ENCODE measurements at places on chromosomes 6 and 20. TPM values are rescaled to one million over a fixed set of nuclear protein-coding genes. Genes with fewer than 3 reads are reported as not detected.

DNA sequence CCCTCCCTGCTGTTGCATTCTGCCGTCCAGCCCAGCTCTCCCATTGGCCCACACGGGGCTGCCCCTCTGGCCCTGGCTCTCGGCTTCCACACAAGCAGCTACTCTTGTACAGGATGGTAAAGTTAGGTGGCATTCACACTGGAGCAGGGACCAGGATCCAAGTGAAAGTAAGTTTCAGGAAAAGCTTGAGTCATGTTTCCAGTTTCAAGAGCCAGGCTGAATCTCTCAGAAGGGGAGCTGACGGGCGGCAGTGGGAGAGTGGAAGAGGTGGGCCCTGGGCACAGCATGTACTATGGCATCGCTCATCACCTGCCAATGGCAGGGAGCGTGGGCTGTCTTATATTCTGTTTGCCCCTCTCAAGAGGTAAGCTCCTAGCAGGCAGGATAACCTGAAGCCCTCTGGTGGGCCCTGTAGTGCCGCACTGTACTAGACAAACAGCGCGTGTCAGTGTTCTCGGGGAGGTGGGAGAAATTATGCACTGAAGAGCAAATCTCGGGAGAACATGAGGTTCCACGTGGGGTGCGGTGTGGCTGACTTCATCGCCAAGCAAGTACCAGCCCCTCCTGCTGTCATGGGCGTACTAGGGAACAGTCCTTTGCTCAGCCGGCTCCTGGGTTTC lies 241.5 kb downstream of the NRN1 start:
- no peak for DNase-seq

DNA sequence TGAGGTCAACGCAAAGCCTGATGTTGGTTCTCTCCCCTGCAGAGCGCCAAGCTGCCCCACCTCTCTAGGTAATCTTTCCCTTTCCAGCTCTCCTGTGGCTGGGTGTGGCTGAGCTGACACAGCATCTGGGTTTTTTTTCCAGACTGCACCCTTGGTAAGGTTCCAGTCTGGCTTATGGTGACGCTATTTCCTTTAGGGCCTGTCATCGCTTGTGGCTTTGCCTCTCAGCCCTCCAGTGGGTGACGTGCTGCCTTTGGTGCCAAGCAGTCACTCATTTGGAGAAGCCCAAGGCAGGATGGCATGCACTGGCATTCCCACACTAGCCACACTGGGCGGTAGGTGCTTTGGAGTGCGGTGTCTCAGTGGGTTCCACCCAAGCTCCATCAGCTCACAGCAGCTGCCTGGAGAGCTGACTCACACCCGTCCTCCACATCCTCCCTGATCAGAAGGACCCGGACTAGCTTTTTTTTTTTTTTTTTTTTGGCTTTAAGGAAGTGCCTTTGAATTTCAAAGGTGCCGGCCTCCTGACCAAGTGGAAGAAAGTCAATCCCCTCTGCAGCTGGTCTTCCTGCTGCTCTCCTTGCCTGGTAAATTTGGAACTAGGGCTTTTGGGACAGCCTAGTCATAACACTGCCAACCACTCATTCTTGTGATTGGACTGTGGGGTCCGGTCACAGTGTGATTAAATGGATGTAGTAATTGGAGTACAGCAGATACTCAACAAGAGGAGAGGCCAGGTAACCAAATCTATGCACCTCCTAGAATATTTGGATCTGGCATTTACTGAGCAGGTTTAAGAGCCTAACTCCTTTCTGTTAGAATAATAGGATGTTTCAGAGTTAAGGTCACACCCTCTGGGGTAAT lies 153.6 kb downstream of the CD83 start:
- DNase-seq: no peak

- DNase-seq: no peak
These were observed 634.5 kb downstream of the EYS start for GRCh38 chr6:65072500-65072899.

DNA sequence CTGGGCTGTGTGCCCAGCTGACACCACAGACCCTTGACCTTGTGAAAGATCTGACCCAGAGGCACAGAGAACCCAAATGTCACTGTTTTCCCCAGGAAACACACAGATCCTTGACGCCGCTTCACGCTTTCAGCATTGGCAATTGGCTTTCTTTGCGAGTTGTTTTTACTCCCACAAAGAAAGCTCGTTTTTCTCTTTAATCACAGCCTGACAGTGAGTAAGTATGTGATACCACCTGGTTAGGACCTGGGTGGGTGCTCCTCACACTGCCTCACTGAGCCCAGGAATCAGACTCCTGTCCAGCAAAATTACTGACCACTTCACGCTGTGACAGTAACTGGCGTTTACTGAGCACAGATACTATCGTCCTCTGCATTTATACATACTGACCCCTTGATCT lies 13.0 kb downstream of the RPL10A start:
- no peak for DNase-seq

DNA sequence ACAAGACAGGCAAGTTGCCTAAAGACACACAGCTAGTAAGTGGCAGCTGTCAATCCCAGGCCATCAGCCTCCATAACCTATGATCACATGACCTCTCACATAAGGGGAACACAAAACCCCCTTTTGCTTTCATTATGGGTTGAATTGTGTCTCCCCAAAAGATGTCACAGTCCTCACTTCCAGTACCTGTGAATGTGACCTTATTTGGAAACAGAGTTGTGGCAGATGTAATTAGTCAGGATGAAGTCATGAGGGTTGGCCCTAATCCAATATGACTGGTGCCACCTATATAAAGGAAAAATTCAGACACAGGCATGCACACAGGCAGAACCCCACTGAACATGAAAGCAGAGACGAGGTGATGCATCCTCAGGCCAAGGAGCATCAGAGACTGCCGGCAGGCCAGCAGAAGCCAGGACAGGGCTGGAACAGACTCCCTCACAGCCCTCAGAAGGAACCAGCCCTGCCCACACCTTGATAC lies 33.6 kb downstream of the GFOD1 start:
- peak; percentile 18 for DNase-seq

GRCh38 chr6:144331491-144331969 lies 46.4 kb downstream of the UTRN start:
- DNase-seq: peak; percentile 15

- peak; percentile 74 for DNase-seq
These were observed 894.3 kb downstream of the TFAP2A start for GRCh38 chr6:9520417-9521151.

DNA sequence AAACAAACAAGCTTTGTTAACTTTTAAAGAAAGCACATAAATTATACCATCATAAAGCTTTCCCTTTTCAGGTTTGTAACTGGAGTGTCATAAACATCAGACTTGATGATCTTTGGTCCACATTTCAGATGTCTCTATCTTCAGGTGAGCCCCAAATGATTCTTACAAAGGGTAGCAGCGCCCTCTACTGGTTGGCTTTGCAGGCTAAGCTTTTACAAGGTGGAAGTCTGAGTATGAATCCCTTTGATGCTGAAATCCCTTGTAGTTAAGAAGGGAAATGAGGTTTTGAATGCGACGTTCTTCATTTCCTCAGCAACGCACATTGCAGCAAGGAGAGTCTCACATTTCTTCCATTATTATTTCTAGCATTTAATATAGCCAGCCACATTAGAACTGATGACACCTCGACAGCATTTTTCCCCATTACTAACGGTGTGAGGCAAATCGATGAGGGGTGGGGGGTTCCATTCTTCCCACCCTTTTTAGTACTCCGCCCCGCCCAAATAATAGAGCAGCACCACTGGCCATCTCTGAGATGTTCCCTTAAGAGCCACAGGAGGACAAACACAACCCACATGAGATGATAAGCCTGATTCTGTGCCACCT lies 126.3 kb upstream of the NT5E start:
- peak; percentile 81 for DNase-seq

The MEI4 gene
- not detected for total RNA-seq

The OR2B6 gene
- not detected for total RNA-seq

The C20orf144 gene
- total RNA-seq: under 0.01 TPM

The REPS1 gene
- total RNA-seq: 43.2 TPM

- DNase-seq: no peak
These were observed 51.7 kb downstream of the VSTM2L start for GRCh38 chr20:37954626-37955025.

GRCh38 chr20:13102237-13102636 lies 93.5 kb downstream of the SPTLC3 start:
- DNase-seq: peak; percentile 44

GRCh38 chr6:53961679-53962370 lies 149.4 kb upstream of the MLIP start:
- peak; percentile 17 for DNase-seq

GRCh38 chr20:47875297-47876025 lies 90.2 kb upstream of the SULF2 start:
- no peak for DNase-seq

- DNase-seq: no peak
These were observed 154.0 kb downstream of the ZNF217 start for GRCh38 chr20:53439616-53440015.

DNA sequence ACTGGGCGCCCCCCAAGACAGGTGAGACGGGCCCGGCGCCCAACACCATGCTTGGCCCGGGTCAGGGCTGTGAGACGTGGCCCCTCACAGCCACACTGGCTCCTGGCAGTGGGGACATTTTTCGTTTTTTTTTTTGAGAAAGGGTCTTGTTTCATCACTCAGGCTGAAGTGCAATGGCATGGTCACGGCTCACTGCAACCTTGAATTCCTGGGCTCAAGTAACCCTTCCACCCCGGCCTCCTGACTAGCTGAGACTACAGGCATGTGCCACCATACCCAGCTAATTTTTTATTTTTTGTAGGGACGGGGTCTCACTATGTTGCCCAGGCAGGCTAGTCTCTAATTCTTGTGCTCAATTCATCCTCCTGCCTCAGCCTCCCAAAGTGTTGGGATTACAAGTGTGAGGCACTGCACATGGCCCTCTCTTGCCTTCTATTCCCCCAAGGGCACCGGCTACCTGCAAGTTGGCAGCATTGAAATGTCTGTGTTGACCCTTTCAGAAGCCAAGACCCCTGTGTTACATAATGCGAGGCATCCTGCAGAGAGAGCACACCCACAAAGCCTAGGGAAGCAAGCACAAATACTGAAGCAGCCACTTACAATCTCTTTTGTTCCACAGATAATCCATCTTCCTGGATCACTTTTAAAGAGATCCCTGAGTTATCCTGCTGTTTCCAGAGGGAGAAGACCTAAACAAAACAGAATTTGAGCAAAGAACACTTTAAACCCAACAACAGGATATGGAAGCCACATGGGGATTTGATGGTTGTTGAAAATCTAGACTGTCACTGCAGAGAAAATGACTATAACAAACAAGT lies 57.5 kb upstream of the SLC4A11 start:
- no peak for DNase-seq

GRCh38 chr20:49854190-49854875 lies 41.7 kb downstream of the SLC9A8 start:
- no peak for DNase-seq

- peak; percentile 39 for DNase-seq
These were observed 25.2 kb downstream of the TNFAIP3 start for GRCh38 chr6:137892271-137892708.

GRCh38 chr20:61525781-61526431 lies 273.8 kb downstream of the CDH4 start:
- peak; percentile 5 for DNase-seq

- DNase-seq: no peak
These were observed 8.2 kb downstream of the GCNT2 start for GRCh38 chr6:10529231-10529801.

DNA sequence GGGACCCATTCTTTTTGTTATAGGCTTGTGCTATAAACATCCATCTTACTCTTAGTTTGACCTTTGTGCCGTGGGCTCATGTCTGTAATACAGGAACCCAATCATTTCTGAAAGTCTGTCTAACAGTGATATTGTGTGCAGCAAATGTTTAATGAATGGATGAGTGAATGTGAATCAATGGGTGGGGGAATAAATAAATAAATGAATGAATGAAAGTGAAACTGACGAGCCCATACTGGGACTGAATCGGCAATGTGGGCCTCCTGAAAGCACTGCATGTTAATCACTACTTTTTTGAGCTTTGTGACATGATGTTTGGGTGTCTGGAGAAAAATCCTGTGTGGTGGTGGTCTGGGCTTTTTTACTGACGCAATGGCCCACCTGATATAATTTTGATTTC lies 175.0 kb downstream of the GMPR start:
- no peak for DNase-seq

DNA sequence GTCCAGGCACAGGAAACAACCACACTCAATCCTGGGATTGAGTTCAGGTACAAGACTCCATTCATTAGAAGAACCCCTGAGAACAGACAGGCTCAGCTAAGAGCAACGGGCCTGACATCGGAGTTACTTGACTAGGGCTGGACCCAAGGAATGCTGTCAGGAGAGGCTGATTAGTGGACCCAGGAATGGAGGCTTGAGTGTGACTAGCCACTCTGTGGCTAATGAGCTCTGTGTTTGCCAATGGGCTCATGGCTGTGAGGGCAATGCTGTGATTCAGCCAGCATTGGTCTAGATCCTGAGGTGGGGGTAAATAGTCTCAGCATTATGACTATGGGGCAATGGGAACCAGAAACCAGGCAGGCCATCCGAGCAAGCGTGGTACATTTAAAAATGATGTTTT lies 71.8 kb downstream of the RIOK1 start:
- no peak for DNase-seq

DNA sequence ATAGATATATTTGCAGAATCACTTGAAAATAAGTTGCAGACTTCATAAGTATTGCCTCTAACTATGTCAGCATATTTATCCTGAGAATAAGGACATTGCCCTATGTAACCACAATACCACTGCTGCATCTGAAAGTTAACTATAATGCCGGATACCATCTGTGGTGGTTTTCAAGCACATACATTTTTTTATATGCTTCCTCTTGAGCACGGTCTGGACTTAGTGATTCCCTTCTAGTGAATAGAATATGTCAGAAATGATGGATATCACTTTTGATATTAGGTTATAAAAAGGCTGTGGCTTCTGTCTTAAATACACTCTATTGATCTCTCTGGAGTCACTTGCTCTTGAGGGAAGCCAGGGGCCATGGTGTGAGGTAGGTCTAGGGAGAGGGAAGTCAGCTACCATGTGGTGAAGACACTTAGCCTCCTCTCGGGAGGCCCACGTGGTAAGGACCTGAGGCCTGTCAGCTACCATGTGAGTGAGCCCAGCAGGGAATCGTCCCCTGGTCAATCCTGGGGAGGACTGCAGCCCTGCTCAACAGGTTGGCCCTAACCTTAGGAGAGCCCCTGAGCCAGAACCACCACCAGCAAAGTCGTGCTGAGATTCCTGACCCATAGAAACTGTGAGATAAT lies 57.5 kb downstream of the CCDC170 start:
- DNase-seq: no peak

The PRR3 gene
- total RNA-seq: 6.0 TPM

GRCh38 chr20:51153867-51154707 lies 131.2 kb upstream of the KCNG1 start:
- no peak for DNase-seq

- no peak for DNase-seq
These were observed 181.2 kb upstream of the POU3F2 start for GRCh38 chr6:98653179-98653578.

- peak; percentile 97 for DNase-seq
These were observed 12.1 kb upstream of the RAMACL start for GRCh38 chr6:166598441-166599138.

DNA sequence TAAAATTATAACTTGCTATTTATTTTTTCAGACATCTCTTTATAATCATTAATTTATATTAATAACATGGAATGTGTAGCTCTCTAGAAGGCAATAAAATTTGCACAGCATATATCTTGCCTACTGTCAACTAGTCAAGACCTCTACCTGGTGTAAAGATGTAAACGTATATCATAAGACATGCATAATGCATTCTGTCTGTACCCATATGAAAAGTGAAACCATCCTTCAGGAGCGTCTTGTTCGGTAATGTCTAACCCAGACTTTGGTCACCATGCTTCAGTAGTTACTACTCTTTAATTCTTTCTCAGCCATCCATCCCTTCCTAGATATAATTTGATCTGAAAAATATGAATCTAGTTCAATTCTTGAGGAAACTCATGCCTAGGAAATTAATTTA lies 21.0 kb downstream of the CEP43 start:
- DNase-seq: no peak

The FAM184A gene
- under 0.01 TPM for total RNA-seq

GRCh38 chr6:33112148-33112547 lies 36.4 kb downstream of the HLA-DPB1 start:
- DNase-seq: peak; percentile 62
